ENCODE measurements at places on chromosomes 13 and 19.

DNA sequence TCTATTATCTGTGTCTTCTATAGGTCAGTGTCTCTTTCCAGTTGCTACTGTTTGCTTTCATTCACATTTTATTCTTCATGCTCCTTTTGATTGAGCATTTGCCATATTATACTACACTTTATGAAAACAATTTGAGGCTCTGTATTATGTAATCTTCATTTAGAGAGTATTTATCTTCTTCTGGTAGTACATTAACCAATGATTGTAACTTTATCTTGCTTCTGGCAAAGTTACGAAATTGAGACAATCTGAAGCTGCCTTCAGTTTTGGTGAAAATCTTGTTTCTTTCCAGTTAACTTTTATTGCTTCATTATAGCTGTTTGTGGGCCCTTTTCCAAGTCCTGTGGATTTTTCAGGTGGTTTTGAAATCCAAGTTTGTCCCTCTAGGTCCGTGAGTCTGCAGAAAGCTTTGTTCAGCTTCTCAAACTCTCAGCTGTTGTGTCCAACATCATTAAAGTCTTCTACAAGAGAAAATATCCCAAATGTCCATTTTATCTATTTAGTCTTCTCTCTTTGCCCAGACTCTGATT, 1255.4 kb upstream of the SPRY2 start:
- no peak for DNase-seq

- no peak for DNase-seq
Observed at GRCh38 chr13:25215253-25215575, 43.1 kb upstream of the AMER2 start.

- DNase-seq, result peak; percentile 87
Observed at GRCh38 chr13:32427852-32428580, at the start of gene N4BP2L1. Gene N4BP2L1, minus strand, starts transcription at chr13:32428130. Its CDS starts 48 bp downstream, at chr13:32428082.

DNA sequence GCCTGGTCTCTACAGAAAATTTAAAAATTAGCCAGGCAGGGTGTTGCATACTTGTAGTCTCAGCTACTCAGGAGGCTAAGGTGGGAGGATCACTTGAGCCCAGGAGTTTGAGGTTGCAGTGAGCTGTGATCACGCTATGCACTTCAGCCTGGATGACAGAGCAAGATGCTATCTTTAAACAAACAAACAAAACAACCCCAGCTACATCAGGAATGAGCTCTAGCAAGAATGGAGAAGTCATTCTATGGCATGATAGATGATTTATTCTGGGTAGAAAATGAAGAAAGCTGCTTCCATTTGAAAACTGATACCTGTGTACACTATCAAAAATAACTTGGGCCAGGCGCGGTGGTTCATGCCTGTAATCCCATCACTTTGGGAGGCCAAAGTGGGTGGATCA, 15.8 kb upstream of the SHISA2 start:
- no peak for DNase-seq

DNA sequence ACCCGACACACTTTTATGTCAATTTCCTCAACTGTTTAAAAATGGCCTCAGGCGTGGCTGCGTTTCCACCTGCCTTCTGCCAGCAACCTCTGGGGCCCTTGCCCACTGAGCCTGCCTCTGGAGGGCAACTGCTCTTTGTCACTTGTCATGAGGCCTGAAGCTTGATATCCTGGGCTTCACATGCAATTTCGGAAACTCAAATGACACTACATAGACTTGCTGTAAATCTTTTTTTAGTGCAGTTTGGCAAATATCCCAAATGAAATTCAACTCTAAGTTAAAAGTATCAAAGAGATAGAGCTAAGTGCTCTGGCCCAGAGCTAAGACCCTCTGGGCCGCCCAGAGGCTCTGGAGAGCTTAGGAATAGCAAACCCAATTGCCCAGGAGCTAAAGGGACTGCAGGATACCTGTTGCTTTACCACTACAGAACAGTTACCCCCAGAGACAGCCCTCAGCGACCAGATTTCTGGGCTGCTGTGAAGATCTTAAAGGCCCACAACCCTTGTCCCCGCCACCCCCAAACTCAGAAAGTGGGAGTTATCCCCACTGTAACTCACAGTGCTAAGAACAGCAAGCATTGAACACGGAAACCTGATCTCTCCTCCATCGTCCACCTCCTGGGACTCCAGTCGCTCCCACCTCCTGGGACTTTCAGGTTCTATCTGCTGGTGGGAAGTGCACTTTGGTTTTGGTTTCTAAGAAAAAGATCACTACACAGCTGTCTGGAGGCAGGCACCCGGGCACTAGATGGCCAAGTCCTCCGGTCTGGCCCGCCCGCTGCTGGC, 19.4 kb downstream of the GJA3 start:
- DNase-seq, result no peak

DNA sequence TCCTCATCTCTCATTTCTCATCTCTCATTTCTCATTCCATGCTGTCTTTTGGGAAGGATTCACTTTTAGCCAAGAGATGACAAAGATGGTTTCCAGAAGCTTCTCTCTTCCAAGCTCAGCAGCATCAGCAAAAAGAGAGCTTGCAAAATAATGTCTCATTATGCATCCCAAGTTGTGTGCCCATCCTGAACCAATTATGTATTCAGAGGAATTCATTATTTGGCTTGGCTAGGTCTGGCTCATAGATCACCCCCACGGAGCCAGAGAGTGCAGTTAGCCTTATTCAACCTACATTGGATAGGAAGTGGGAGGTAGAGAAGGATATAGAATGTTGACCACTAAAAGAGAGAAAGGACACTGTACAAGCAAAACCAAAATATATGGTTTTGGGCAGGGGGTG, 5.4 kb upstream of the OLFM2 start:
- no peak for DNase-seq

GRCh38 chr19:45142016-45142725, 18.6 kb downstream of the NKPD1 start:
- no peak for DNase-seq

GRCh38 chr19:20481736-20482135, 83.8 kb downstream of the ZNF737 start:
- DNase-seq, result no peak

DNA sequence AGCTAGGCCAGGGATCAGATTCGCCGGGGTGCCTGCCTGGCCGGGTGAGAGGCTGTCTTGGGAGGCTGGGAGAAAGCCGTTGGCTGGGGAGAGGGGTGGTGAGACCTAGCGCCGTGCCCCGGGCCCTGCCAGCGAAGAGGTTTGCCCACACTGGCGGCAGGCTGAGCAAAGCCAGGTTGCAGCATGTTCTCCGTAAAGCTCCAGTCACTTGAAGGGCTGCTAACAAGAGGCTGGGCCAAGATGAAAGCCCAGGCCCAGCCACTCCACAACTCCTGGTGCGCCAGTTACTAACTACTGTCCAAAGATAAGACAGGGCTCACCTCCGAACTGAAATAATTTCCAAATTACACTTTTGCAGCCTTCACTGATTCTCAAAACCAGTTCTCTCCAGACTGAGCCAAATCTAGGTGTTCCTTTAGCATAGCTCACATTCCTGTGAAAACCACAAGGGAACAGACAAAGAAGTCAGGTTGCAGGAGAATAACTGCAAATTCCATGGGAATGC, 16.3 kb downstream of the ELAVL1 start:
- DNase-seq, result no peak
